Brain pericyte (primary cell): ENCODE measurements at places on chromosomes 12 and 14.

DNA sequence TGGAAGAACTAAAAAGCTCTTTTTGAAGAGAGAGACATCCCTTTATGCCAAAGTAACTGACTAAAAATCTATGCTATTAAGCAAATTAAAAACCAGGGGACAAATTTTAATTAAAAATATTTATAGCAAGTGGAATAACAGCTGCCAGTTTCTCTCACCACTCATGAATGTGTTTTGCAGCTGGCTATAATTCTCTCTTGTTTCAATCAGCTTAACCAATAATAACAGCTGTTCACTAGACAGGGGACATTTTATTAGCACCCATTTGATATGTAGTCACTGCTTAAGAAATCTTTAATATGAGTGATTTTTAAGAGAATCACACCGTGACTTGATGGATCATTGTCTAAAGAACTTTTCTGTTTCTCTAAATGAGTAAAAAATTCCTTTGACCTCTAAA lies 34.2 kb upstream of the KRR1 start:
- no peak for DNase-seq

DNA sequence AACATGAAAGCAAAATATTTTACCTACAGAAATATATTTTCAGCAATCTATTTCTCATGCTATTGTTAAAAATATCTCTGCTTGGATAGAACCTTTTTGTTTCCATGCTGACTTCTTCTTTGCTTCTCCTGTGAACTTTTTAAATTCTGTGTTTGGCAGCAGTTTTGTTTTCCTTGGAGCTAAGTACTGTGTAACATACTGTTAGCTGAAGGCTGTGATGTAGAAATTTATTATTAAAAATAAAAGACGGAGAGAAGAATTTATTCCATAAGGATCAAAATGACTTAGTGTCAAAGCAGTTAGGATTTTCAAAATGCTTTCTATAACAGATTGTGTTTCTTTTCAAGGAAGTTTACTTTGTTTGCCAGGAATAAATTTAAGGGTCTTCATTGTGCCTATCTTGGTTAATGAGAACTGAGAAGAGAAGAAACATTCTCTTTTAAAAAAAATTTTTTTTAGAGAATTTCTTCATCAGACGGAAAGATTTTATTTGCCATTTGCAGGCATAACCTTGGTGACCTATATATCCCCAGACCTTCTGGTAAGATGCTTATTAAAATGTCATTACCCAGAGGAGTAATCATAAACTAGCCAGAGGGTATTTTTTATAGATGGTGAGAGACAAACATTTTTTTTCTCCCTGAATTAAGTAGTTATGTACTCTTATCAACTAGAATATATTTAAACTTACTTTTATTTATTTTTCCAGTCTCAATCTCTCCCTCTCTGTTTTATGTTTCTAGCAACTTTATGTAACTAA lies 147.1 kb upstream of the SLCO1C1 start:
- no peak for DNase-seq

DNA sequence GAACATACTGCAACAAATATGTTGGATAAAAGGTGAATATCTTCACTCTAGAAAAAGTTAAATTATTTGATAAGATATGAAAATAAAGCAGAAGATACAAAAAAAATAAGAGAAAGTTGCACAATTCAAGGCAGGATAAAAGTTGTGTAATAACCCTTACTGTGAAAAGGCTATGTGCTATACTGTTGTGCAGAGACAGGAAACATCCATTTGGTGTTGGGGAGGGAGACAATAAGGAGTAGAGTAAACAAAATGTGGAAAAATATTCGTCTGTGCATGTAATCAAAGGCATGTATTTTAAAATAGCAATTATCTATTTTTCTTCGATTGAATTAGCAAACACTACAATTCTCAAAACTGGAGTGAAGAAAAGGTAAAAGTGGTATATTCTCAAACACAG lies 34.8 kb downstream of the PTHLH start:
- DNase-seq = no peak

DNA sequence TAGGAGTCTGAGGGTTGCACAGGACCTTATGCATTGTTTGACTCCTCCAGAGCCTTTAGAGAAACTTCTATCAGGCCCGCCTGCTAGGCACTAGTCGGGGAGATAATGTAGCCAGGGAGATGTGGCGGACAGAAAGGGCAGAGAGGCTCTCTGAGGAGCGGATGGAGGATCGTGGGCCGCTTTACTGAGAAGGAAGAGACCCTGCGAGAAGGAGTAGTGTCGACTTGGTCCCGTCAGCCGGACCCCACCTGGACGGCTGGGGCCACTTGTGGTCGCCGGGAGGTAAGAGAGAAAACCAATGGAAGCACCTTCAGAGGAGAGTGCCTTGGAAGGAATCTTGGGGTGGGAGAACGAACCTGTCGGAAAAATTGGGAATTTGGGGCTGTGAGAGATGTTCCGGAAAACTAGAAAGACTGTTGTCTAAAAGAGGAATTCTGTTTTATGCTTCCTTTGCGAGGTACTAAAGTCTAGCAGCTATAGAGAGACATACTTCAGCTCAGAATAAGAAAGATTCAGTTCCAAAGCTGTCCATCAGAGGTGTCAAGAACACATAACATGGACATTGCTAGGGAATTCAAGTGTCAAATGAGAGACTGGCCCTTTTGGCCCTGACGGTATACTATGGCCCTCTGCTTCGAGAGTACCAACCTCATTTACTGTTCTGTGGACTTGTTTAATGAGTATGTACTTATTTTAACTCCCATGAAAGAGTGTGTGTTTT lies 660 bp upstream of the MCRS1 start:
- DNase-seq = no peak

DNA sequence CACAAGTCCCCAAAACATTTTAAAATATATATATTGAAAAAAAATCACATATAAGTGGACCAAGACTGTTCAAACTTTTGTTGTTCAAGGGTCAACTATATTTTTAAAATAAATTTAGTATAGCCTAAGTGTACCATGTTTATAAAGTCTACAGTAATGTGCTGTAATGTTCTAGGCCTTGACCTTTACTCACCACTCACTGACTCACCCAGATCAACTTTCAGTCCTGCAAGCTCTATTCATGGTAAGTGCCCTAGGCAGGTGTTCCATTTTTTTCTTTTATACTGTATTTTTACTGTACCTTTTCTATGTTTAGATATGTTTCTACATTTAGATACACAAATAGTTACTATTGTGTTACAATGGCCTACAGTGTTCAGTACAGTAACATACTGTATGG lies 23.4 kb upstream of the TMTC1 start:
- no peak for DNase-seq

DNA sequence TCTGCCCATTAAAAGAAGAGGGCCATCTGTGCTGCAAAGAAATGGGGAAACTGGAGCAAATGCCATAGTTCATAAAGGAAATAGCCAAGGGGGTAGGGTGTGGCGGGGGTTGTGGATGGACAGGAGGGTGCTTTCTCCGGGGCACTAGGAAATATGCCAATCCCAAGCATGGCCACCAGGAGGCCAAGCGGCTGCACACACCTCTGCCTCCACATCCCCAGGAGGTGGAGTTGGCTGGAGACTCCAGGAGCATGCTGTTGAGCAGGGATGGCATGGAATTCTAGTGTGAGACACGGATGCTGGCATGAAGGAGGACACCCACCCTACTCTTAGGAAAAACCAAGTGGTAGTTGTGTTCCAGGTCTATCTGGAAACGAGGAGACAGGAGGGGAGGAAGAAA lies 25.2 kb downstream of the NID2 start:
- DNase-seq = no peak

DNA sequence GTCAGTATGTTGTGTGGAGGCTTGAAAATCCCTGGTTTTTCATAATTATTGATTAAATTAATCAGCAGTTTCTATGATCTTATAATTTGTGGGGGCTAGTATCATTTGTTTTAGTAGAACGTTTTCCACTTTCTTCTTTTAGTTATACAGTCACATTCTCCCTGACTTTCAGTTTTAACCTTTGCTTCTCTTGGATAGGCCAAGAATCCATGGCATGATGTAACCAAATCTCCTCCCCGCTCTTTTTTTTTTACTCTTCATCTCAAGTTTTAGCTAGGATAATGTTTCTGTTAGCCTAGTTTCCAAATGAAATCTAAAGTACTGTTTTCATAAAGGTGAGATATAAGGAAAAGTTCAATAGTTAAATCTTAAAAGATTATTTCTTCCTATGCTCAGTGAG lies 106.5 kb downstream of the TMEM117 start:
- DNase-seq = no peak
